ENCODE measurements at places on chromosomes 1 and 21.
A peak's percentile ranks its signal among the peaks of the same experiment; 100 is the strongest.

DNA sequence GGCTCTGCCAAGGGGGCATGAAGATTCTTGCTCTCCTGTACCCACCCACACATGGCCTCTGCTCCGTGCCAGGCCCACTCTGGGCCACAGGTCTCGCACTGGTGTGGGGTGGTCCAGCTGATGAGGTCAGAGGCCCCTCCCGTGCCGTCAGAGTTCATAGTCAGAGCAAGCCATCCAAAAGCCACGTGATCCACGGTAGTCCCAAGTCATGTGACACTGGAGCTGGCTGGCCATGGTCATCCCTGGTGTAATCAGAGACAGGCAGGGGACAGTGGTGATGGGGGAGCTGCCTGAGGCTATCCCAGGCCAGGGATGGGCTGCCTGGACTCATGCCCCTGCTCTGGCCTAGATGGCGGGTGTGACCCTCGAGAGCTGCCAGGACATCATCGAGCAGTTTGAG, 10.5 kb downstream of the PLCH2 start:
- DNase-seq, result no peak

DNA sequence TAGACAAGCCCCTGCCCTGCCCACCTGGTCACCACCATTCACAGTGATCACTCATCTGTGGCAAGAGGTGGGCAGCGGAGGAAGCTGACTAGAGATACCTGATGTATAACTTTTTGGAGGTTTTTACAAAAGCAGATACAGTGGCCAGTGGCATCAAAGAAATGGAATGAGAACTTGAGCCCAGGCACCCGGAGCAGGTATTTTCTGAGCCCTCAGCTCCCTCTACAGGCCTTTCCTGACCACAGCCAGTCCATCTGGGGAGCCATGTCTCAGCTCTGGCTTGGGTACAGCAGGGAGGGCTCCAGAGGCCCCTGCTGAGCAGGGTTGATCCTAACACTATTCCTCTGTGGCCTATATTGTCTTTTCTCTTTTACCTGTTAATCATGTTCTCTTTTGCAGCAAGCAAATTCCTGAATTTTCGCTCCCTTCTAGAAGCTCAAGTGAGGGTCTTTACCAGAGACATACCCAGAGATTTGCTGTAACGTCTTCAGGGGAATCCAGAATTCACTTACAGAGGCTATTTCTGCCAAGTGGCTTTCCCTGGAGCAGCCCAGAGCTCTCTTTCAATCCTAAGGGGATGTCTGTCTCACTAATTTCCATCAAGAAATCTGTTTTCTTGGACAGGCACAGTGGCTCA, 27.3 kb downstream of the GPR157 start:
- no peak for DNase-seq

DNA sequence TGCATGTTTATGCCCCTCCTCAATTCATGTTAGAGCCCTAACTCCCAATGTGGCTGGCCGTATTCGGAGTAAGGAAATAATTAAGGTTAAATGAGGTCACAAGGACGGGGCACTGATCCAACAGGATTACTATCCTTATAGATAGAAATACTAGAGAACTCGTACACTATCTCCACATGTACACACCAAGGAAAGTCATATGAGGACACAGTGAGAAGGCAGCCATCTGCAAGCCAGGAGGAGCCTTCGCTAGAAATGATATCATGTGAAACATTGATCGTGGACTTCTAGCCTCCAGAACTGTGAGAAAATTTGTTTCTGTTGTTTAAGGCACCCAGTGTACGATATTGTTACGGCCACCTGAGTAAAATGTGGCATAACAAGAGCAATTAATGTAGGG, 79.7 kb downstream of the FAF1 start:
- no peak for DNase-seq

DNA sequence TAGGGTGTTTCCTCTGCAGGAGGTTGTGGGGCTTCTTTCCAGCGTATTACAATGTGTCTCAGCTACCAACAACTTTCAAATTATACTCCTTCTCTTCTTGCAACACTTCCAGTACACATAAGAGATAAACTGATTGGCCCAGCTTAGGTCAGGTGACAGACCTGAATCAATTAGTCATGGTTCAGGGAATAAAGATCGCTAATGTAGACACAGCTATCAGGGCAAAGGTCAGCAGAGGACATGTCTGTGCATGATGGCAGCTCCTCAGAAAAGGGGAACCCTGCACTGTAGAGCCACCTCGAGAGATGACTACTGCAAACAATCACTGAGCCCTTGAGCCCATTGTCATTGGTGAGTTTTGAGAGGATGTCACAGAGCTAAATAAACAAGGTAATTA, 36.8 kb upstream of the PKN2 start:
- no peak for DNase-seq

- DNase-seq, result no peak
Measured at GRCh38 chr1:234490793-234491479, 12.0 kb upstream of the TARBP1 start.

GRCh38 chr1:37064039-37064438, 29.7 kb upstream of the GRIK3 start:
- DNase-seq, result no peak

DNA sequence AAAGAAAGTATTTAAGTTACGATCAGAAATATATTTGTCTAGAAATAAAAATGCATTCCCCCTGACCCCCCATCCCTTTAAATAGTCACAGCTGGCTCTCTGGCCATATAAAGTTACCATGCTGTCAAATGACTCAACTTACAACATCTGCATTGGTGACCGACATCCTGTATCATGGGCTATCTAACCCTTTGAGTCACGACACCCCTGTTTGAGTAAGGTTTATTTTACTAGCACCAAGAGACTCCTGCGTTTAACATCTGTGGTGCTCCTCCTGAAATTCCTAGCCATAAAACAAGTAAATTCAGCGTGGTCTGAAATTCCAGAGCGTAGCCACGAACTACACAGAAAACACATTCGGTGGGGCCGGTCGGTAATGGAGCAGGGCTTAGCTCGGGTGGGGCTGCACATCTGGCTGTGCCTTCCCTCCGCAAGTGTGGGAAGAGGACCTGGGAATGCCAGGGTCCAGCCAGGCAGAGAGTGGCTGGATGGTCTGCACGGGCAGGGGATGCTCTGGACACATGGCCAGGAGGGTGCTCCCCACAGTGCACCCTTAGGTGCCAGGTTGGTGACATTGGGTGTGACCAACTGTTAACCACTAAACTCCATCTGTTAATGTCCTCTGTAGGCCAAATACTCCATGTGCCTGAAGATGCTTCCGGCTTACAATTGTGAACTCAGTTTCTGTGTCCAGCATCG, 53.0 kb upstream of the CLDN14 start:
- no peak for DNase-seq

GRCh38 chr21:45591619-45592207, 49.5 kb upstream of the SLC19A1 start:
- DNase-seq, result peak; percentile 5

GRCh38 chr1:15620155-15620545, 2.9 kb downstream of the DDI2 start:
- no peak for DNase-seq

GRCh38 chr1:202568826-202569225, 141.4 kb downstream of the SYT2 start:
- DNase-seq, result no peak

- DNase-seq, result no peak
Measured at GRCh38 chr1:18412882-18413353, 67.8 kb upstream of the KLHDC7A start.

DNA sequence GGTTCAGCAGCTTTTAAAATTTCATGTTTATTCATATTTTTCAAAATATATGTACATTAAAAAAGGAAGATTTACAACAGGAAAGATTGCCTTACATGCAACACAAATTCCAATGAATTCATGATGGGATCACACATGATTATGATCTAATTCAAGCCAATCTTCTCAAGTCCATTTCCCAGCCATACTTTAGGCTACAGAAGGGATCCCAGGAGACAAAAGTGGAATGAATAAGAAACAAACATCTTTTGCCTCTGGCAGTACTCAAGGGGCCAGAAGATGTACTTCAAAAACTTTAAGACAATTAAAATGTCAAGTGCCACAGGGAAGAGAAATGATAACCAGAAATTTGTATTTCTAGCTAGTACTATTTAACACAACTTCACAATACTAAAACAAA, 10.2 kb upstream of the SH2D5 start:
- no peak for DNase-seq

DNA sequence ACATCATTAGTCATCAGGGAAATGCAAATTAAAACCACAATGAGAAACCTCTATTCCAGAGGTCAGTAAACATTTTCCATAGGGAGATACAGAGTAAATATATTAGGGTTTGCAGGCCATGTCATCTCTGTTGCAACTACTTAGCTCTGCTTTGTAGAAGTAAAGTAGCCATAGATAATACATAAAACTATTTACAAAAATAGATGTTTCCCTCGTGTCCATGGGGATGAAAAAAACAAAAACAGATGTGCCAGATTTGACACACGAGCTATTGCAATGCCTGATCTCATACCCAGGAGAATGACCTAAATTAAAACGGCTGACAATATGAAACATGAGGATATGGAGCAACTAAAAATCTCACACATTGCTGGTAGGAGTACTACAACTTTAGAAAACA, 17.3 kb downstream of the LTN1 start:
- DNase-seq, result no peak

DNA sequence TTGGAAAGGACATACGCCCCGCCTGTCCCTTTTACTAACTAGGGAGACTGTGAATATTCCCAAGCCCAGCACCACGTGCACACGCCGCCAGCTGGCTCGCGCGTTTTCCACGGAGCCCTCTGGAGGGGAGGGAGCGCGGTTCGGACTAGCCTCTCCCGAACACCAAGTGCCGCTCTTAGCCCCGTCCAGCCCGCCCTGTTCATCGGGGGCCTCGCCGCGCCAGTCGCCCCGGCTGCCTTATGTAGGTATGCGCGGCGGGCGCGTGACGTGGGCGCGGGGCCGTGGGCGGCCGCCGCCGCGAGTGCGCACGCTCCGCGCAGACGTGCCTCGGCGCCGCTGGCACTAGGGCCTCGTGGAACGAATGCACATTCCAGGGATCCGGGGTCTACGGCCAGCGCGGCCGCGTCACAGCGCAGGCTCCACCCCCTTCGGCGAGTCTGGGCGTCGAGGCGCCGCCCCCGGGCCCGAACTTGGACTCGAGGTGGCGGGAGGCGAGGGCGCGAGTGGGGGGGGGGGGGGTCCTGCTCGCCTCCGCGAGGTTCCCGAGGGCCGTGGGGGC, 767 bp upstream of the IRF2BP2 start:
- peak; percentile 83 for DNase-seq

DNA sequence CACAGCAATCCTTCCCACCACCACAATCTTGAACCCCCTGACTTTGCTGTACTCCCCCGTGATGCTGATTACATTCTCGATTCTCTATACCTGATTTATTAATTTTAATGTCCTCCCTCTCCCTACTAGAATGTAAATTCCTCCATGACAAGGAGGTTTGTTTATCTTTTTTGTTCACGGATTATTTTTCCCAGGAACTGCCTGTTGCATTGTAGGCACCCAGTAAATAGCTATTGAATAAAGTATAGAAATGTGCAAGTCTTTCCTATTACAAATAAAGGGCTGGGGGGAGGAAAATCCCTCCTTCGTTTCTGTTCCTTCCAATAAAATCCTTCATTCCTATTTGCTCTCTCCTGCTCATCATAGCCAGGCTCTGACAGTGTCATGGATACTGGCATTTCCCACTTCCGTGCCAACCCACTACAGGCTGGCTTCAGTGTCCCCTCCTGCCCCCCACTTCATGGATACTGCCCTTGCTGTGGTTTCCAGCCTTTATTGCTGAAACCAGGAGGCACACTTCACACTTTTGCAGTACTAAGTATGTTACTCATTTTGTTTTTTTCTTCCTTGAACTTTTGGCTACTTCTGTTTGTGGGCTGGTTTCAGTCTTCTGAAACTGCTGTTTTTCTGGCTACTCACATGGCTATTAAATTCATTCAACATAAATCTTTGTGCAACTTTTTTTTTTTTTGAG, 7.5 kb downstream of the KIF1B start:
- DNase-seq, result no peak

- DNase-seq, result no peak
Measured at GRCh38 chr1:159274631-159275030, 27.5 kb upstream of the FCER1A start.

GRCh38 chr1:53408755-53409129, 50.5 kb upstream of the DMRTB1 start:
- no peak for DNase-seq

- DNase-seq, result no peak
Measured at GRCh38 chr1:43858324-43858723, 75.3 kb upstream of the ARTN start.

GRCh38 chr1:87830432-87830978, 501.8 kb downstream of the LMO4 start:
- no peak for DNase-seq

DNA sequence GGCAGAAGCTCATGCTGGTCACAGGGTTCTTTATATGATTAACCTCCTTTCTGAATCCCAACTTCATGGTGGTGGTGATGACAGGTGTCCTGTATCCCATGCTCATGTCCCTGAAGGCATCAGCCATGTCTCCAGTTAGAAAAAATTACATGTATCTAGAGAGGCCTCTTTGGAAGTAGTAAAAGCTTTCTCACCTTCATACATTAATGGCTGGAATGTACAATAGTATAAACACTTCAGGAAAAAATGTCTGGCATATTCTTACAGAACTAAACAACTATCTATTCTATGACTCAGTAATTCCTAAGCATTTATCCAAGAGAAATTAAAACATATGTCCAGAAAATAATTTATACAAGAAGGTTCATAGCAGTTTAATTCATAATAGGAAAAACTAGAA, 34.0 kb downstream of the ADAM30 start:
- DNase-seq, result no peak

DNA sequence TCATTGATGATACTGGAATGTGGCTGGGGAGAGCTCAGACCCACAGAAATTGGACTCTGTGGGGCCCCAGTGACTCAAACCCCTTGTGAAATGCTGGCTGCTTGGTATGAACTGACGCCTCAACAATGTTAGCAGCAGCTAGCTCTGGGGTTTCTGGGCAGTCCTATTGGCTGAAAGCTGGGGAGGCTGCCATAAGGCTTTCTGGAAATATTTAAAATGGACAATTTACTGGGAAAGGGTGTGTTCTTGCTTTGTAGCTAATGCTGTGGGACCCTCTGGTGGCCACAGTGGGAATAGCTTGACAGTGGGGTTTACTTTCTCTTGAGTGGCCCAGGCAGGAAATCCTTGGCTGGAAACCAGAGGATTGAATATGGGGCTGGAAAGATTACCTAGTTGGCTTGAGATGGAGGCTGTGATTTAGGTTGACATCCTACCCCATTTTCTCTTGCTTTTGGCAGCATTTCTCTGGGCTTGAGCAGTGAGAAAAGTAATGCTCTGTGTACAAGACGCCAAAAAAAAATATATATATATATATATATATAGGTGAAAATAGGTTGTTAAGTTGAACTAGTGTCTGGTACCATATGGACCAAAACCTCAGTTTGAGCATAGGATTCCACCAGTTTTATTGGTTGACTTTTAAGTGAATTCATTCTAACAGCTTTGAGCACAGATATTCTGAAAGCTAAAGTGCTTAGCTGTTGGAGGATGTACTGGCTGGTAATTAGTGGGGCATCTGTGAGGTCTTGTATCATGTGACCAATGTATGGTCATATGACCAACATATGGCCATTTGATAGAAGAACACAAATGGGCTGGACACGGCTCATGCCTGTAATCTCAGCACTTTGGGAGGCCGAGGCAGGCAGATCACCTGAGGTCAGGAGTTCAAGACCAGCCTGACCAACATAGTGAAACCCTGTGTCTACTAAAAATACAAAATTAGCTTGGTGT, 8.2 kb upstream of the S100A10 start:
- peak; percentile 72 for DNase-seq

- no peak for DNase-seq
Measured at GRCh38 chr1:44050261-44050660, 19.0 kb upstream of the SLC6A9 start.

- DNase-seq, result no peak
Measured at GRCh38 chr1:160149716-160150115, 1.7 kb upstream of the ATP1A4 start.

Measured in activated T-cell treated with anti-CD3 and anti-CD28 coated beads for 4 hours (primary cell).